Activated CD4-positive, alpha-beta T cell treated with anti-CD3 and anti-CD28 coated beads, Interleukin-2, amount 10 ng/mL, durations not matched to agents 7 days and 5 days (primary cell): ENCODE measurements at places on chromosomes 2 and 18.

- H3K4me3 ChIP-seq, result no peak overlapping the region
- no peak overlapping the region for H3K27ac ChIP-seq
- H3K27me3 ChIP-seq, result peaks cover 2% of the 10 kb centered on the region
- H3K36me3 ChIP-seq, result peaks cover 3% of the 10 kb centered on the region
- H3K4me1 ChIP-seq, result no peaks in the 10 kb centered on the region
These were observed 36.4 kb upstream of the PHLPP1 start for GRCh38 chr18:62678847-62679485.

- no peak for DNase-seq
- H3K27ac ChIP-seq, result no peak overlapping the region
- H3K4me3 ChIP-seq, result no peak overlapping the region
- H3K36me3 ChIP-seq, result no peaks in the 10 kb centered on the region
- no peaks in the 10 kb centered on the region for H3K4me1 ChIP-seq
These were observed 32.2 kb downstream of the MTERF4 start for GRCh38 chr2:241069821-241070281.

DNA sequence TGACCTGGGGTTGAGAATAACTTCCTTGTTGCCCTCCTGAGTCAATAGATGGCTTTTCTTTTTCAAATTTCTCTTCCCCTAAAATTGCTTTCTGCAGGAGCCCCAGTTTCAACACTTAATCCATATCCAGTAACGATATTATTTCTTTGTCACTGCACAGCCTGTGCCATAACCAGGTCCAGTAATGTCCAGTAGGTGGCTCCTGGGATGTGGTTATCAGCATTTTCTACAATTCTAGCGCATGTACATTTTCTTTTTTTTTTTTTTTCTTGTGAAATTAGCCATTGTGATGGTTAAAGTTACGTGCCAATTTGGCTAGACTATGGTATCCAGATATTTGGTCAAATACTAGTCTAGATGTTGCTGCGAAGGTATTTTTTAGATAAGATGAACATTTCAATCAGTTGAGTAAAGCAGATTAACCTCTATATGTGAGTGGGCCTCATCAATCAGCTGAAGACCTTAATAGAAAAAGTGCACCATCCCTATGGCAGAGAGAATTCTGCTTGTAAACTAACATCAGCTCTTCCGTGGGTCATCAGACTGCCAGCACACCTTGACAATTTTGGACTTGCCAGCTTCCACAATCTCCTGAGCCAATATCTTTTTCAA, 72.9 kb upstream of the SCG2 start:
- no peaks in the 10 kb centered on the region for H3K36me3 ChIP-seq
- H3K4me3 ChIP-seq, result no peak overlapping the region
- no peak overlapping the region for H3K27ac ChIP-seq
- H3K4me1 ChIP-seq, result no peaks in the 10 kb centered on the region
- DNase-seq, result no peak

- no peak for DNase-seq
- H3K4me1 ChIP-seq, result peaks cover 10% of the 10 kb centered on the region
- H3K27ac ChIP-seq, result no peak overlapping the region
- H3K36me3 ChIP-seq, result no peaks in the 10 kb centered on the region
- H3K4me3 ChIP-seq, result no peak overlapping the region
- H3K27me3 ChIP-seq, result peaks cover 36% of the 10 kb centered on the region
These were observed 2.2 kb downstream of the DSG2 start for GRCh38 chr18:31500051-31500688.

DNA sequence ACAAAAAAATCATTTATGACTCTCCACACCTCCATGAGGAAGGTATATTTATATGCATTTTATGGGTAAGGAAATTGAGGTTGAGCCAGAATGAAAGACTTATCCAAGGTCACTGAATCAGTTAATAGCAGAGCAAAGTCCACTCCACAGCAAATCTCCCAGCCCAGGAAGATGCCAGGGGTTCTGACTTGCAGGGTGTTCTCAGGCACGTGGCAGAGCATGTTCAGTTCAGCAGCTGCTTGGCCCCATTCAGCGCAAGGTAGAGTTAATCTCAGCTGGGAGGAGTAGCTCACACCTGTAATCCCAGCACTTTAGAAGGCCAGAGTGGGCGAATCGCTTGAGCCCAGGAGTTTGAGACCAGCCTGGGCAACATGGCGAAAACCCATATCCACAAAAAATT, 17.8 kb upstream of the DGKD start:
- DNase-seq, result no peak
- H3K36me3 ChIP-seq, result peaks cover 8% of the 10 kb centered on the region
- no peak overlapping the region for H3K4me3 ChIP-seq
- peaks cover 47% of the 10 kb centered on the region for H3K4me1 ChIP-seq
- H3K27me3 ChIP-seq, result no peaks in the 10 kb centered on the region
- no peak overlapping the region for H3K27ac ChIP-seq

DNA sequence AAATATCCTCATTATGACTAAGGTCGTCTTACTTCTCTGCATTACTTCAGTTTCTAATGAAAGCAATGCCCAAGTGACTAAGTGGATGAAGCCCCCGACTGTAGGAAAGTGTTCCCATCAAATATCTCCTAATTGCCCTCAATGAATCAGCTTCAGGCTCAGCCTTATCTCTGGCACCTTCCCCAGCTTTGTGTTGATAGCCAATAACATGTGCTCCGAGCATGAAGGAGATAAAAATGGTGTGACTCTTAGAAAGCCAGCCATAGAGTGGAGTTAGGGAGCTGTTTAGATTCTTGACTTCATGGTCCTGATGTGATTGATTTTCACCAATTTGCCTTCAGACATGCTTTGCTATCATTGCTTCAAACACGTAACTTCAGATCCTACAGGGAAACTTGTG, 339.2 kb upstream of the NRP2 start:
- DNase-seq, result no peak
- H3K27ac ChIP-seq, result no peak overlapping the region
- H3K27me3 ChIP-seq, result peaks cover under 1% of the 10 kb centered on the region
- no peaks in the 10 kb centered on the region for H3K36me3 ChIP-seq
- no peaks in the 10 kb centered on the region for H3K4me1 ChIP-seq
- H3K4me3 ChIP-seq, result no peak overlapping the region

- DNase-seq, result no peak
- no peaks in the 10 kb centered on the region for H3K36me3 ChIP-seq
- no peak overlapping the region for H3K4me3 ChIP-seq
- H3K4me1 ChIP-seq, result peaks cover 7% of the 10 kb centered on the region
- no peak overlapping the region for H3K27ac ChIP-seq
These were observed 49.1 kb downstream of the EML6 start for GRCh38 chr2:54772531-54772930.

DNA sequence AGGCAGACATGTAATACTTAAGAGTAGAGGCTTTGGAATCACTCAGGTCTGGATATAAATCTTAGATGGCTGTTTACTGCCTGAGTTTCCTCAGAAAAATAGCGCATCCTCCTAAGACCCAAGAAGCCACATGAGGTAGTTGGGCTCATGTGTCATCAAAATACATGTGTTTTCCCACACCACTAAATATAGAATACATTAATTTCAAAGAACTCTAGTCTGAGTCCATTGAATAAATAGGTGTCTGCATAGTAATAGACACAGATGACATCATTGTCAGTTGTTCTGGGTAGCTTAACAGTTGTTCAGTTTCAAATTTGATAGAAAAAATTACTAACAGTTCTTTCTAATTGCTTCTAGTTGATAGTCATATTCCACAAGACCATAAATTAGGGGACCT, 9.6 kb downstream of the PPP1R1C start:
- H3K36me3 ChIP-seq, result no peaks in the 10 kb centered on the region
- no peaks in the 10 kb centered on the region for H3K4me1 ChIP-seq
- H3K27me3 ChIP-seq, result no peaks in the 10 kb centered on the region
- H3K27ac ChIP-seq, result no peak overlapping the region

- H3K36me3 ChIP-seq, result peaks cover 2% of the 10 kb centered on the region
- H3K4me1 ChIP-seq, result peaks cover 21% of the 10 kb centered on the region
- H3K27me3 ChIP-seq, result peaks cover 33% of the 10 kb centered on the region
- H3K27ac ChIP-seq, result no peak overlapping the region
- DNase-seq, result no peak
These were observed 24.2 kb upstream of the CXXC1 start for GRCh38 chr18:50311650-50312049.

DNA sequence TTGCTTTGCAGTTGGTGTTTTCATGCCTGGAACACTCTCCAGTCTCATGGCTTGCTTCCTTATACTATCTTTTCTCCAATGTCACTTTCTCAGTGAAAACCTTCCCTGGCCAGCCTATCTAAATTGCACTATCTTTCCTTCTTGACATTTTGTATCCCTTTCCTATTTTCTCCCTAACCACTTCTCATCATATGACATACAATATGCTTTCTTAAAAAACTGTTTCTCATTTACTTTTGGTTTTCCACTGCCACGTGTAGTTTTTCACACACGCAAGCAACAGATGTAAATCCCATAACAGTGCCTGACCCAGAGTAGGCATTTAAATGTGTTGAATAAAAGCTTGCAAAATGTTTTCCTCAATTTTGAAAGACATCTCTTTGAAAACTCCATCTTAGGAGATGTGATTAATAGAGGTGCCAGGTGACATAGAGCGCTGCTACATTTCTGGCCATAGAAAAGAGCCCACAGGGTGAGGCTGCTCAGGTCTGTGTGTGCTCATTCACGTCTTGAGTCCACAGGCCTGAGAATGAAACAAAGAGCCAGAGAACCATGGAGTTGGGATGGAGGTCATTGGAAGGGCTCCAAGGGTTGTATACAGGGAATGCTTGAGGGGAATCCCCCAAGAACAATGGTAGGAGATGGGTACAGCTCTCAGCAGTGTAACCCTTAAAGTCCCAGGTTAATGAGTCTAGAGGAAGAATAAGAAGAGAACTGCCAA, 12.7 kb downstream of the ZNF24 start:
- no peak overlapping the region for H3K27ac ChIP-seq
- H3K4me1 ChIP-seq, result no peaks in the 10 kb centered on the region
- no peaks in the 10 kb centered on the region for H3K27me3 ChIP-seq
- H3K4me3 ChIP-seq, result no peak overlapping the region

DNA sequence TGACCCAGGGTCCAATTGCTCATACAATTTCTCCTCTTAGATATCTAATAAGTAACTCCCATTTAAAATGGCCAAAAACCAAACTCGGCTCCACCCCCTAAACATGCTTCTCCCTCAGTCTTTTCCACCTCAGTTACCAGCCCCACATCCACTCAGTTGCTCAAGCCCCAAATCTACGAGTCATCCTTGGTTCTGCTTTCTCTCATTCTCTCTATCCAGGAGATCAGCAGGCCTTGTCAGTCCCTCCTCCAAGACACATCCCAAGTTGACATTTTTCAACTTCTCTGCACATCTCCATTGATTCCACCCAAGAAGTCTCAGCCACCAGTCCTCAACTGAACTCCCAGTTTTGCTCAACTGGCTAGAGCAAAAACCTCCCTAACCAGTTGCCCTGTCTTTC, 40.5 kb upstream of the RTN4 start:
- peaks cover 13% of the 10 kb centered on the region for H3K4me1 ChIP-seq
- H3K4me3 ChIP-seq, result no peak overlapping the region
- H3K36me3 ChIP-seq, result no peaks in the 10 kb centered on the region
- no peak for DNase-seq
- H3K27me3 ChIP-seq, result no peaks in the 10 kb centered on the region
- H3K27ac ChIP-seq, result no peak overlapping the region
